ENCODE measurements at places on chromosomes 4 and X. TPM values are rescaled to one million over a fixed set of nuclear protein-coding genes. Genes with fewer than 3 reads are reported as not detected.
A peak's percentile ranks its signal among the peaks of the same experiment; 100 is the strongest.

Gene XKRX
- 0.33 TPM for total RNA-seq

Gene CHRDL1
- 396 TPM for total RNA-seq

Gene SLC10A4
- 0.29 TPM for total RNA-seq

Gene TRPC3
- total RNA-seq: 0.98 TPM

Gene SPP1
- 32.8 TPM for total RNA-seq

Gene APELA
- total RNA-seq: 0.73 TPM

Gene ZIC3
- not detected for total RNA-seq

Gene UGT2B11
- 18.4 TPM for total RNA-seq

GRCh38 chr4:61199873-61200186, 296 bp upstream of the ADGRL3 start:
- H3K27me3 ChIP-seq: peaks cover 30% of the 10 kb centered on the region
- no peak for DNase-seq
- H3K4me1 ChIP-seq: no peaks in the 10 kb centered on the region
- H3K27ac ChIP-seq: no peak overlapping the region
- H3K4me3 ChIP-seq: peak overlapping the region; percentile 55

GRCh38 chr4:162804351-162804924, 362.3 kb downstream of the NAF1 start:
- H3K36me3 ChIP-seq: no peaks in the 10 kb centered on the region
- no peak overlapping the region for H3K27ac ChIP-seq
- no peak overlapping the region for H3K4me3 ChIP-seq
- H3K27me3 ChIP-seq: no peaks in the 10 kb centered on the region
- DNase-seq: no peak
- H3K4me1 ChIP-seq: no peaks in the 10 kb centered on the region

DNA sequence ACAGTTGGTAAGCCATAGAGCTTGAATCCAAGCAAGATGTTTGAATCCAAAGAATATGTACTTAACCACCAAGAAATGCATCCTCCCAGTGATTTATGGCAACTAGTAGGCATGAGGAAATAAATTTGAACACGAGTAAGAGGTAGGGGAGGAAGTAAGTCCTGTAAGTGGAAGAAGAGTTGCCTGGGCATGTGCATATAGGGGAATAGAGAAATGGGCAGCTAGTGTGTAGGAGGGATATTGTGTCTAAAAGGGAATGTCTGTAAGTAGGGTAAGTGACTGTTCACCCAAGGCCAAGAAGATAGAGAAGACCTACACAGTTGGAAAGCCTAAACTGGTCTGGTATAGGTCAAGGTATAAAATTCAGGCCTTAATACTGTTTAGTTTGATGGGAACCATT, 4.6 kb downstream of the SH3BGRL start:
- no peaks in the 10 kb centered on the region for H3K27me3 ChIP-seq
- no peak overlapping the region for H3K27ac ChIP-seq
- no peaks in the 10 kb centered on the region for H3K36me3 ChIP-seq
- no peak for DNase-seq
- H3K4me3 ChIP-seq: no peak overlapping the region

DNA sequence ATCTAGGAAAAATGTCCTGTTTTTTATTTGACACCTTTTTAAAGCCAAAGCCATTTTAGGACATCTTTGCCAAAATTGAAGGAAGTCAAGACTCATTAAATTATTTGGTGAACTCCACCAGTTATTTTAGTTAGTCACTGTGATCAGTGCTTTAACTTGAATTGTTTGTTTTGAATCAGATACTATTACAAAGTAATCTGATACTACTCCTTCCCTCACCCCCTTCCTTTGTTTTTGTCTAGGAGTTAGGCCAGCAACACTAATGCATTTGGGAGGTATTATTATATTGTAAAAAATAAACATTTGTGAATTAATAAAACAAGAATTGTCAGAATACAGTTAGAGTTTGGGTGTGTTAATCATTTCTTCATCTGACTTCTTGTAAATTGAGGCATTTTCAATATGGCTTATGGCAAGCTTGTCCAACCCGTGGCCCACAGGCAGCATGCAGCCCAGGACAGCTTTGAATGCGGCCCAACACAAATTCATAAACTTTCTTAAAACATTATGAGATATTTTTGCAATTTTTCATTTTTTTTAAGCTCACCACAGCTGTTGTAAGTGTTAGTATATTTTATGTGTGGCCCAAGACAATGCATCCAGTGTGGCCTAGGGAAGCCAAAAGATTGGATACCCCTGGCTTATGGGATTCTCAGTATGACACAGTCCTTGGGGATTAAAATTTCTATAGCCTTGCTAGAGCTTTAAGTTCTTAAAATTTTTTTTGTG, 182.2 kb downstream of the BMPR1B start:
- no peak overlapping the region for H3K27ac ChIP-seq
- no peak for DNase-seq
- no peaks in the 10 kb centered on the region for H3K4me1 ChIP-seq
- H3K4me3 ChIP-seq: no peak overlapping the region
- H3K27me3 ChIP-seq: no peaks in the 10 kb centered on the region

- no peak overlapping the region for H3K4me3 ChIP-seq
- peaks cover 17% of the 10 kb centered on the region for H3K27me3 ChIP-seq
- H3K4me1 ChIP-seq: no peaks in the 10 kb centered on the region
- H3K27ac ChIP-seq: no peak overlapping the region
These were observed 7.4 kb downstream of the LPAR4 start for GRCh38 chrX:78754917-78755316.

DNA sequence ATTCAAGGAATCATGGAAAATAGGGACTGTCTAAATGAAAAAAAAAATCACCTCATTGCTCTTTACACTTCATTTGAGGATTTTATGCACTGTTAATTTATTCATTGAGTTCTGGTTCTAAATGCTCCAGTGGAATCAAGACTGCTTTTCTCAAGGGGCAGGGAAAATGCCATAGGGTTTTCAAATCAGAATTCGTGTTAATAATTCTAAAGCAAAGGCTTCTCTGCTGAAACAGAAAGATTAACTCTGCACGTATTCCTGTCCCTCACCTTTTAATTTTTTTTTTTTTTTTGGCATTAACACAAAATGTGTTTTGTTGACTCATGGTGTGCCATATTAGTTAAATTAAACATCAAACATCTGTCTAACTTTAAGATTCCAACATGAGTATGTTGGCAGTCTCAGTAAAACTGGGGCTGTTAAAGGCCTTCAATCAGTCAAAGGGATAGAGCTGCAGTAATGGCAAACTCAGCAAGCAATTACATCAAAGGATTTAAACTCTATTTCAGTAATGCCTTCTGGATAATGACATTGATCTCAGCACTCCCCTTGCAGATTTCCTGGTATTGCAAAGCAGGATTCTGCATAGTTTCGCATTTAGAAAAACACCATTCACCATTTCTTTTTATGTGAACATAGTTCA, 878.1 kb downstream of the RAPGEF2 start:
- no peak for DNase-seq
- no peaks in the 10 kb centered on the region for H3K36me3 ChIP-seq
- H3K4me1 ChIP-seq: no peaks in the 10 kb centered on the region
- no peak overlapping the region for H3K4me3 ChIP-seq
- H3K27me3 ChIP-seq: no peaks in the 10 kb centered on the region

- no peaks in the 10 kb centered on the region for H3K36me3 ChIP-seq
- H3K27me3 ChIP-seq: no peaks in the 10 kb centered on the region
- H3K27ac ChIP-seq: peak overlapping the region; percentile 98
- no peak for DNase-seq
- no peak overlapping the region for H3K4me3 ChIP-seq
These were observed 1.5 kb upstream of the RELL1 start for GRCh38 chr4:37687681-37688080.

- no peaks in the 10 kb centered on the region for H3K4me1 ChIP-seq
- H3K27ac ChIP-seq: no peak overlapping the region
- no peak overlapping the region for H3K4me3 ChIP-seq
- no peak for DNase-seq
- H3K27me3 ChIP-seq: no peaks in the 10 kb centered on the region
These were observed 14.5 kb downstream of the PRSS48 start for GRCh38 chr4:151291485-151291884.

- no peak overlapping the region for H3K4me3 ChIP-seq
- H3K4me1 ChIP-seq: no peaks in the 10 kb centered on the region
- no peaks in the 10 kb centered on the region for H3K27me3 ChIP-seq
- no peak overlapping the region for H3K27ac ChIP-seq
- DNase-seq: no peak
- H3K36me3 ChIP-seq: no peaks in the 10 kb centered on the region
These were observed 77.0 kb downstream of the REELD1 start for GRCh38 chr4:146291313-146291712.

- DNase-seq: no peak
- no peak overlapping the region for H3K27ac ChIP-seq
- no peak overlapping the region for H3K4me3 ChIP-seq
- H3K4me1 ChIP-seq: no peaks in the 10 kb centered on the region
These were observed 334.0 kb downstream of the PTTG2 start for GRCh38 chr4:38294238-38294637.

GRCh38 chr4:40329805-40330204, 5.3 kb upstream of the CHRNA9 start:
- no peak for DNase-seq
- H3K27me3 ChIP-seq: no peaks in the 10 kb centered on the region
- H3K4me1 ChIP-seq: no peaks in the 10 kb centered on the region
- no peak overlapping the region for H3K27ac ChIP-seq
- H3K4me3 ChIP-seq: no peak overlapping the region

DNA sequence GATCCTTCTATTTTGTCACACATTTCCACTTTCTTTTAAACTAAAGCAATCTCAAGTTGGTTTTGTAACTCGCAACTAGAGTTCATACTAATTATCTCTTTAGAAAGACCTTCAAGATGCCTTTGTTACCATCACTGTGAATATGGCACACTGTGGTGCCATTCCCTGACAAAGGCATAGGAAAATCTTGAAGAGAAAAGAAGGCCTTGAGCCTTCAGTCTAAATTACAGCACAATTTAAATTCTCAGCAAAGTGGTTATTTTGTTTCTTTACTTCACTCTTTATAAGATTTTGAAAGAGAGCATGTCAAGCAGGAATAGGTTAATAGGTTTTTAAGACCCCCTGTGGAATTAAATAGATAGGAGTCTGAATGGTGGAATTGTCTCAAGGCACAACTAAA, 89.0 kb upstream of the BANK1 start:
- H3K4me1 ChIP-seq: no peaks in the 10 kb centered on the region
- no peak overlapping the region for H3K4me3 ChIP-seq
- no peak for DNase-seq
- no peak overlapping the region for H3K27ac ChIP-seq
- no peaks in the 10 kb centered on the region for H3K27me3 ChIP-seq

DNA sequence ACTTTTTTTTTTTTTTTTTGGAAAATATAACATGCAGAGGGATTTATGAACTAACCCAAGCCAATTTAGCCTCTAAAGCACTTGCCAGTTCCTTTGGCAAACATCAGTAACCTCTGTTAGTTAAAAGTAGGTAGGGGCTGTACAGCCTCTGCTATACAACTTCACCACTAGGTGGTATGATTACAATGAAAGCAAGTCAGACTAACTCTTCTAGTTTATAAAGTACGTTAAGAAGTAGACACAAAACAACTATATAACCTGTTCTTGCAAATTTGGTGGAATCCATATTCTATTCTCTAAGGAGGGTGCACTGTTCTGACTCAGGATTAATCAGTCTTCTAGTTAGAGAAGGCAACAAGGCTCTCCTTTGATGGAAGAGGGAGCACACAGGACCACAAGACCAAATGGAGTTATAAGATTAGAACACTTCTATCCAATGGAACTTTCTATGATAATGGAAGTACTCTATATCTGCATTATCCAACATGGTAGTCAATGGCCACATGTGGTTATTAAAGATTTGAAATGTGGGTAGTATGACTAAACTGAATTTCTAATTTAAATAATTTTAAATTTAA, 12.8 kb downstream of the AIMP1 start:
- no peak overlapping the region for H3K27ac ChIP-seq
- no peak for DNase-seq
- no peaks in the 10 kb centered on the region for H3K27me3 ChIP-seq
- H3K36me3 ChIP-seq: peaks cover 7% of the 10 kb centered on the region
- no peak overlapping the region for H3K4me3 ChIP-seq

DNA sequence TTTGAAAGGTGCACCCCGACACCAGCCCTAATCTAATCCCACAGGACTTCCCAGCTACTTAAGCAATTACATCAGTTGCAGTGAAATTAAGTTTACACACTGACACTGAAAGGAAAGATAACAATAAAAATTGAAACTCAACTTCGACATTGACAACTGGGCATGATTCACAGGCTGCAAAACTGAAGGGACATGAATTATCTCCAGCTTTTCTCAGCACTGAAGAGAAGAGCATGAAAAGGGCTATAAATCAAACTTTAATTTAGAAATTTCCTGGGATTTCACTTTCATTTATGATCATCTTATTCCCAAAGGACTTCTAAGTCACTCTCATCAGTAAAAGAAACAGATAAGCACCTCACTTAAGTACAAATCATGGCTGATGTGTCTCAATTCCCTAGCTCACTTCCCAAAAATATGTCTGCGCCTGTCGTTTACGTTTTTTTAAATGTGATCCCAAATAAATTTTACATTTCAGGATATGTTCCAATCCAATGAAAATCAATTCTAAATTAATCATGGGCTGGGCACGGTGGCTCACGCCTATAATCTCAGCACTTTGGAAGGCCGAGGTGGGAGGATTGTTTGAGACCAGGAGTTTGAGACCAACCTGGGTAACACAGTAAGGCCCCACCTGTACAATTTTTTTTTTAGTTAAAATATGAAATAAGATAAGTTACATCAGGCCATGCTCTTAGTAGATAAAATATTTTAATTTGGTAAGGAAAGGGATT, 134.4 kb upstream of the TBL1X start:
- H3K4me1 ChIP-seq: no peaks in the 10 kb centered on the region
- no peak overlapping the region for H3K4me3 ChIP-seq
- H3K36me3 ChIP-seq: no peaks in the 10 kb centered on the region
- no peak overlapping the region for H3K27ac ChIP-seq
- H3K27me3 ChIP-seq: no peaks in the 10 kb centered on the region

DNA sequence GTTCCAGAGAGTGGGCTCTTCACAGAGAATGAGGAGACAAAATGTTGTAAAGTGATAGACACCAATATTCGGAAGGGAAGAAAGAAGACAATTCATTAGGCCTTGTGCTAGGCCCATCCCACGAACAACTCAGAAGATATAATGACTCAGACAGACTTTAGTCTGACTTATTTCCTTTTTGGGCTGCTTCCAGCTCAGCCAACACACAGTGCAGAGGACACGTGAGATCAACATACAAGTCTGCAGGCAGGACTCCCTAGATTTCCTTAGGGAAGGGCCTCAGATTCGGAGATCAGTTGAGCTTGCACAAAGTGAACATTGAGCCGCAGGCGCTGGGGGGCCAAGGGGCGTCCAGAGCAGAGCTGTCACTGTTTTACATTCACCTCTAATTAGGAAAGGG, 290.7 kb upstream of the TENM3 start:
- H3K27me3 ChIP-seq: no peaks in the 10 kb centered on the region
- no peaks in the 10 kb centered on the region for H3K4me1 ChIP-seq
- H3K27ac ChIP-seq: no peak overlapping the region
- DNase-seq: no peak
- H3K4me3 ChIP-seq: no peak overlapping the region

DNA sequence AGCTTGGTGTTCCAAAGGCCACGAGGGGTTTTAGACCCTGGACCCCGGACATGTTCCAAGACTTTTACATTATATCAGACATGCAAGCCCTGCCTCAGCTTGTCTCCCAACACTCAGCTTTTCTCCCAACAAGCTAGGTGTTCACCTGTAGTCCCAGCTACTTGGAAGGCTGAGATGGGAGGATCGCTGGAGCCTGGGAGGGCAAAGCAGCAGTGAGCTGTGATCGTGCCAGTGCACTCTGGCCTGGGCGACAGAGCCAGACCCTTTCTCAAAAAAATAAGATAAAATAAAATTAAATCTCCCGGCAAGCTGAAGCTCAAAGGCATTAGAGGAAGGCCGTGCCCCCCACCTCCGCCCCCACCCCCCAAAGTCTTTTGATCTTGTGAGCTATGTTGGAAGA, 13.7 kb downstream of the CTAG1A start:
- H3K36me3 ChIP-seq: no peaks in the 10 kb centered on the region
- DNase-seq: no peak
- no peak overlapping the region for H3K4me3 ChIP-seq
- H3K4me1 ChIP-seq: no peaks in the 10 kb centered on the region
- H3K27me3 ChIP-seq: peaks cover 43% of the 10 kb centered on the region

Data from breast epithelium (tissue), 4 donors.